ENCODE measurements at places on chromosomes 1 and 21.

DNA sequence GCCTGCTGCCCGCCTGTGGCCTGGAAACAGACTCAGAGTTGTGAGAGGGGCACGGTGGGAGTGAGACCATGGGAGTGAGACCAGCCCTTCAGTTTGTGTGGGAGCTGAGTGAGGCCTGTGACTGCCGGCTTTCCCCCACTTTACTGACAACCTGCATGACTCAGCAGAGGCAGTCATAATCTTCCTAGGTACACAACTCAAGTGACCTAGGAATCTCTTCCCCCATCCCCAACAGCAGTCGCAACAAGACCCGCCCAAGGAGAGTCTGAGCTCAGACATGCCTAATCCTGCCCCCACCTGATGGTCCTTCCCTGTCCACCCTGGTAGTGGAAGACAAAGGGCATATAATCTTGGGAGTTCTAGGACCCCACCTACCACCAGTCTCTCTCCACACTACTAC, 44.2 kb downstream of the KLHL20 start:
- H3K27me3 ChIP-seq, result no peaks in the 10 kb centered on the region
- no peak for DNase-seq
- no peak overlapping the region for H3K4me3 ChIP-seq
- H3K27ac ChIP-seq, result no peak overlapping the region
- no peaks in the 10 kb centered on the region for H3K4me1 ChIP-seq

DNA sequence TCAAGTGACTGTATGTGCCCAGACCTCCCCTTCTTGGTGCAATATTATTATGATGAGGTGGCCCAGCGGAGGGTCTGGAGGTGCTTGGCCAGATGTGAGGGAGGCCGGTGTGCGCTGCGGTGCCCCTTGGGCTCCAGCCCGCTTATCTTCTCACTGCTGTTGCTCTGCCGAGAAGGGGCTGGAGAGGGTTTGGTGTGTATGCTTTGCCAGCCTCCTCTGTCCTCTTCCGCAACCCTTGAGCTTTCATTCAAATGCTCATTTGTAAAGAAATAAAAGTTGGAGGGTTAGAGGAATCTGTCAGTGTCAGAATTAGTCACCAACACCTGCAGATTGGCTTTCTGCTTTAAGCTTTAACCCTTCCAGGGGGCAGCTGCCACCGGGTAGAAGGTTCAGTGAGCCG, 19.7 kb downstream of the RNF220 start:
- peaks cover 15% of the 10 kb centered on the region for H3K27me3 ChIP-seq
- DNase-seq, result no peak
- H3K4me3 ChIP-seq, result no peak overlapping the region
- H3K4me1 ChIP-seq, result no peaks in the 10 kb centered on the region
- H3K27ac ChIP-seq, result no peak overlapping the region

DNA sequence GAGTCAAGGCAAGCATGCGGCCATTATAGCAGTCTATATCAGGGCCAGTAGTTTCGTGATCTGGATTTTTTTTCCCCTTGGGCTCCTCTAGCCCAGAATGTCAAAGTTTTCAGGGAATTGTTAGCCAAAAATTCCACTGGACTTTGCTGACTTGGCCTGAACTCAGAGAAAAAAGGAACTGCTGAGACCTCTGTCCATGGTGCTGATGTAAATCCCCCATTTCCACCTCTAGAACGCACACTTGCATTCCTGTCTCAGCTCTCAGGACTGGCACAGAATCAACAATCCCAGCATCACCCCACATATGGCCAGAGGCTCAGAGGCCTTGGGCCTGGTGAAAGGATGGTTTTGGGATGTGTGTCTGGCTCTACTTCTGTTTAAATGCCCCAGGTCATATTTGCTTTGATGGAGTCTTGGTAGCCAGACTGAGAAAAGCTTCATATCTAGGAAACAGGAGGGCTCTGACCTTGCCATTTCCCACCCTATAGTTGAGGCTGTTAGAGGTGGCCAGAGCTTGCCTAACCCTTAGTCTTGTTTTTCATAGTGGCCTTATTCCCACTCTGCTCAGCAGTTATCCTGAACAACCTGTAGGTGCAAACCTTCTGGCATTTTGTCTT, 16.9 kb upstream of the EFCAB14 start:
- no peaks in the 10 kb centered on the region for H3K36me3 ChIP-seq
- H3K27me3 ChIP-seq, result peaks cover 2% of the 10 kb centered on the region

DNA sequence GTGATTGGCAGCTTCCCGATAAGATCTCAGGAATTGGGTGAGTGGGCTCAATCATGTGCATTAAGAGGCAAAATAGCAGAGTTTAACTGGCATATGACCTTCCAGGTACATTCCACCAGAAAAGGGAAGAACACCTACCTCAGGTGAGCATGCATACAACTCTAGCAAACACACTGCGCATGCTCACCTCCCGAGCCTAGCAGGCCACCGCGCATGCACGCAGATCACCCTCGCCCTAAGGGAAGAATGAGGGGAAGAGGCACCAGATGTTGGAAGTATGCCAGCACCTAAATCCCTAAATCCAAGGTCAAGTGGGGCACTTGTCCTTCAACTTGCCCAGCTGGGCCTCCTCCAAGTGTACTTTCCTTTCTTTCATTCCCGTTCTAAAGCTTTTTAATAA, 23.6 kb upstream of the CBR3 start:
- no peak overlapping the region for H3K4me3 ChIP-seq
- H3K36me3 ChIP-seq, result no peaks in the 10 kb centered on the region
- H3K4me1 ChIP-seq, result peaks cover 28% of the 10 kb centered on the region

- H3K4me1 ChIP-seq, result peaks cover 2% of the 10 kb centered on the region
- no peak overlapping the region for H3K4me3 ChIP-seq
- DNase-seq, result no peak
Observed at GRCh38 chr1:150256198-150256553, 1.4 kb upstream of the CA14 start.

DNA sequence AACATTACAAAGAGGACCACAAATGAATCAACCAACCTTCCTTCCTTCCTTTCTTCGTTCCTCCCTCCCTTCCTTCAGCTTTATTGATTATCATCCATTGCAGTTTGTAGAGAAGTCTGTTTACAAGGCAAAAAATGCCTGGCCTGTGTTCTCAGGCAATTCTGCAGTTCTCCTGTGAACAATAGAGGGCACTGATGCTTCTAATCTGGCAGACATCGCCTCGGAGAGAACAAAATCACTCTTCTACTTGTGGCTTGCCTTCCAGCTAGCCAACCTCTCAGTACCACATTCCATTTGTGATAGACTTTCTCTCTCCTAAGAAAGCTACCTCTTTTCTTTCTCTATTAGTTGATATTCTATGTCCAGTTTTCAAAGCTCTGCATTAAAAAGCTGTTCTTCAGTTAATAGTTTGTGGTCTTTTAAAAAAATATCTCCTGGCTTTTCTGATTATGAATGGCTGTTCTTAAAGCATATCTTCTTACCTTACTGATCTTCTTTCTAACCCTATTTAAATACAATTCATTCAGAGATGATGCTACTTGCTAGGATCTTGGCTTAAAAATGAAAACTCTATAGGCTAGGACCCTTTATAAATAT, 26.9 kb upstream of the ESRRG start:
- no peak overlapping the region for H3K4me3 ChIP-seq
- H3K27me3 ChIP-seq, result no peaks in the 10 kb centered on the region
- no peaks in the 10 kb centered on the region for H3K4me1 ChIP-seq
- no peaks in the 10 kb centered on the region for H3K36me3 ChIP-seq
- H3K27ac ChIP-seq, result no peak overlapping the region

GRCh38 chr1:112458756-112459155, 50.0 kb upstream of the WNT2B start:
- no peak overlapping the region for H3K27ac ChIP-seq
- H3K4me3 ChIP-seq, result no peak overlapping the region
- no peak for DNase-seq

GRCh38 chr1:70443739-70444138, 32.7 kb downstream of the CTH start:
- H3K27ac ChIP-seq, result no peak overlapping the region
- H3K4me1 ChIP-seq, result no peaks in the 10 kb centered on the region
- no peaks in the 10 kb centered on the region for H3K36me3 ChIP-seq
- no peak for DNase-seq
- no peak overlapping the region for H3K4me3 ChIP-seq

GRCh38 chr1:58755468-58755872, 28.4 kb downstream of the JUN start:
- peaks cover 23% of the 10 kb centered on the region for H3K4me1 ChIP-seq
- no peaks in the 10 kb centered on the region for H3K36me3 ChIP-seq
- peak; percentile 28 for DNase-seq
- H3K27ac ChIP-seq, result peak overlapping the region; percentile 61

- H3K27ac ChIP-seq, result no peak overlapping the region
- no peak for DNase-seq
- no peaks in the 10 kb centered on the region for H3K36me3 ChIP-seq
- H3K27me3 ChIP-seq, result peaks cover 48% of the 10 kb centered on the region
- peaks cover 3% of the 10 kb centered on the region for H3K4me1 ChIP-seq
Observed at GRCh38 chr1:6935361-6935883, 150.2 kb downstream of the CAMTA1 start.

- H3K36me3 ChIP-seq, result peaks cover 10% of the 10 kb centered on the region
- peaks cover 4% of the 10 kb centered on the region for H3K4me1 ChIP-seq
- H3K27me3 ChIP-seq, result no peaks in the 10 kb centered on the region
Observed at GRCh38 chr1:12407050-12407961, 177.5 kb downstream of the VPS13D start.

GRCh38 chr1:155481741-155482241, 80.8 kb downstream of the ASH1L start:
- H3K27me3 ChIP-seq, result no peaks in the 10 kb centered on the region
- no peak overlapping the region for H3K27ac ChIP-seq
- no peaks in the 10 kb centered on the region for H3K4me1 ChIP-seq
- peaks cover 45% of the 10 kb centered on the region for H3K36me3 ChIP-seq

GRCh38 chr1:4670265-4670664, 15.9 kb downstream of the AJAP1 start:
- H3K27ac ChIP-seq, result no peak overlapping the region
- H3K36me3 ChIP-seq, result no peaks in the 10 kb centered on the region
- H3K4me3 ChIP-seq, result no peak overlapping the region
- DNase-seq, result no peak
- H3K27me3 ChIP-seq, result no peaks in the 10 kb centered on the region

DNA sequence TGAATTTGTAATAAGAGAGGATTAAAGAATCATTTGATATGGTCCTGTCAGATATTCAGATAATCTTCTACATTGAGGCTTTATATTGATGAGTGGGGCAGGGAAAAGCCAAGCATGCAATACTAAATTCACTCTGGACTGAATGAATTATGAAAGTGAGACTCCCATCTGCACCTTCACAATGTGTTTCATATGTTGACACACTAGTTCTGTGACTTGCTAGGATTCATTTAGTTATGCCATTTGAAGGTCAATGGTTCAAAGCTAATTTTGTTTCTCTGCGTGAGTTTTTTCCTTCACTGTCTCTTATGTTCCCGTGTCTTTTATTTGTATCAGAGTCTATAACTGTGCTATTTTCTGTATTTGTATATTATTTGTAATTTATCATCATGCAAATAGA, 1332.5 kb downstream of the KCNT2 start:
- no peaks in the 10 kb centered on the region for H3K36me3 ChIP-seq
- no peaks in the 10 kb centered on the region for H3K27me3 ChIP-seq
- no peak overlapping the region for H3K4me3 ChIP-seq
- no peak for DNase-seq
- no peaks in the 10 kb centered on the region for H3K4me1 ChIP-seq
- H3K27ac ChIP-seq, result no peak overlapping the region

DNA sequence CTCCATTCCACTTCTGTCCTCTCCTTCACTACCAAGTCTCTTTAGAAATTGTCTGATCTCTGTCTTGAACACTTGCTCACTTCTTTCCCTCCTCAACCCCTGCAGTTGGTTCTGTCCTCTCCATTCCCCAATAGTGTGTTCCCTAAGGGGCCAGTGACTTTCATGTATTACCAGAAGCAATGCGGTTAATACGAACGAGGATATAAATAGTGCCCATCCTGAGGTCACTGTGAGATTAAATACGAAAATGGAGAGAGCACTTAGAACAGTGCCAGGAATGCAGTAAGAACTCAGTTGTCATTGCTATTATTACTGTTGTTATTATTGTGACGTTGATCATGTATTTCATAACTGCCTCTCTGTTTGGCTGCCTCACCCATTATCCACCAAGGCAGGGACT, 53.0 kb upstream of the ARTN start:
- no peaks in the 10 kb centered on the region for H3K36me3 ChIP-seq
- DNase-seq, result no peak
- H3K27ac ChIP-seq, result no peak overlapping the region
- peaks cover 11% of the 10 kb centered on the region for H3K4me1 ChIP-seq

- DNase-seq, result no peak
- H3K27me3 ChIP-seq, result peaks cover 3% of the 10 kb centered on the region
- H3K4me3 ChIP-seq, result no peak overlapping the region
- no peaks in the 10 kb centered on the region for H3K4me1 ChIP-seq
- no peaks in the 10 kb centered on the region for H3K36me3 ChIP-seq
- H3K27ac ChIP-seq, result no peak overlapping the region
Observed at GRCh38 chr1:217105437-217105836, 382.2 kb upstream of the ESRRG start.

- no peaks in the 10 kb centered on the region for H3K36me3 ChIP-seq
- H3K27me3 ChIP-seq, result no peaks in the 10 kb centered on the region
- no peak overlapping the region for H3K4me3 ChIP-seq
- H3K27ac ChIP-seq, result peak overlapping the region; percentile 48
Observed at GRCh38 chr1:22043198-22043769, 9.2 kb upstream of the CDC42 start.

Data from T-cell (primary cell).